ENCODE measurements at places on chromosomes 3 and 15.

- DNase-seq = no peak
Observed at GRCh38 chr3:4988983-4989834, 10.0 kb downstream of the BHLHE40 start.

DNA sequence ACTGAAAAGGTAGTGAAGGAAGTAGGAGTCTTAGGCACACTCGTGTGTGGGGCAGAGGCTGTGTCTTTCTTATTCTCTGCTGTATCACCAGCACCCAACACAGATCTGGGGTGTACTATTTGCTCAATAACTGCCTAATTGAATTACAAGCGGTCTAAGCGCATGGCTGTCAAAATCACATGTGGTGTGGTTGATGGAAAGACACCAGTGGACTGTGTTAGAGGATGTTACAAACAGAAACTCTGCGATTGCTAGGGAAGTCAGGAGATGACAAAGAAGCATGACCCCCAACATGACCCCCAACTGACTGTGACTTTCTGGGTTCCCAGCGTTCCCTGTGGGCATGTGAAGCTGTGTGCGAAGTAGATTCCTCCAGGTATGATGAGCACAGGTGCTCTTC is 32.0 kb downstream of the ATG7 start:
- DNase-seq = no peak

- DNase-seq = no peak
Observed at GRCh38 chr15:87245592-87245991, 1010.9 kb downstream of the NTRK3 start.

- DNase-seq = no peak
Observed at GRCh38 chr3:141454906-141455602, 31.8 kb upstream of the RASA2 start.

- DNase-seq = no peak
Observed at GRCh38 chr15:77508541-77509243, 88.0 kb downstream of the HMG20A start.
